ENCODE measurements at places on chromosomes 6 and 20.

GRCh38 chr6:41462033-41462432, 84.1 kb upstream of the FOXP4 start:
- no peak for DNase-seq

DNA sequence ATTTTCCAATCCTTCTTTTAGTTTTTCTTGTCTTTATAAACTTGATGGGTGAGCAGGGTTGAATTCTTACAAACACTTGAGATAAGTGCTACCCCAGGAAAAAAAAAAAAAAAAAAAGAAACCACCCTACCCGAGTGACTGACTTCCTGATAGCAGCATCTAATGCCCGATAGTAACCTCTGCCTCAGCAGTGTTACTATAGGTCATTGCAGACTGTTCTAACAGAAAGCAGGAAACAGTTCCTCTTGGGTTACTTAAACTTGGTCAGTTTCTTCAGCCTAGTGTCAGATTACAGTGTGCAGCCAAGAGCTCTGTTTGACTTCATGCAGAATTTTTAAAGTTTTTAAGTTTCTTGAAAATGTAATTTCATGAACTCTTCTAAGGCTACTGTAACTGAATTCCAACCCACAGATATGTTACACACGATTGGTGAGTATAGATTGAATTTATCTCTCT, 2.1 kb downstream of the MYLIP start:
- no peak for DNase-seq

GRCh38 chr20:63056236-63057170, 49.7 kb upstream of the BHLHE23 start:
- DNase-seq: no peak

GRCh38 chr20:8851446-8851845, 217.4 kb upstream of the PLCB4 start:
- no peak for DNase-seq
